Activated effector memory CD4-positive, alpha-beta T cell treated with anti-CD3 and anti-CD28 coated beads, Interleukin-2, amount 50 U/mL, for 16 hours (primary cell): ENCODE measurements at places on chromosomes 6 and 20.

DNA sequence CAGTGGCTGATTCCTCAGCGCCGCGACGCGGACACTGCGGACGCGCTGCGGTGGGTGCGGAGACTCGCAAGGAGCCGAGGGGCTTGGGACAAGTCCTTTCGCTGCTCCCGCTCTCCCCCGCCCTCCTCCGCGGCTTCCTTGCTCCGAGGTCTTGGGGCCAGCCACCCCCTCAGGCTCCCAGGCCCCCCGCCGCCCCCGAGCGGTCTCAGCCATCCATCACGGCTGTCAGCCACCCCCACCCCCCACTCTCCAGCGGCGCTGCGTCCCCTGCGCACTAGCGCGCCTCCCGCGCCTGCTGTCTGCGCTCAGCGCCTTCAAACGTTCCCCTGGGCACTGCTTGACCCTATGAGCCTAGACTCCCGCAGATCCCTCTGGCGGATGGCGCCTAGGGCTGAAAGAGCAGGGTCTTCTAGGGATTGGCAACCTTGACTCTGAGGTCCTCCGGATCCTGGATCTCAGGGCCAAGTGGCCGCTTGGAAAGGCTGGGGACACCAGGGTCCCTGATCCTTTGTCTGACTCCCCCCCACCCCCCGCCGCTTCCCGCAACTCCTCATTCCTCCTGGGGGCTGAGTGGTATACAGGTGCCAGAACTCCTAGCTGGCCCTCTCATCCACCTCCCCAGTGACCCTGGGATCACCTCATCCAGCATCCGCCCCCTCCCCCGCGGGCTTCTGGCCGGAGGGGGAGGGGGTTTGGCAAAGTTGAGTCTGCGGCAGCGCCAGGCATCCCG, 1.4 kb downstream of the SLC12A5 start:
- no peak for DNase-seq

GRCh38 chr20:38164624-38165088, 414 bp downstream of the TGM2 start:
- DNase-seq: no peak

GRCh38 chr20:40668449-40669228, 20.4 kb downstream of the MAFB start:
- DNase-seq: no peak

DNA sequence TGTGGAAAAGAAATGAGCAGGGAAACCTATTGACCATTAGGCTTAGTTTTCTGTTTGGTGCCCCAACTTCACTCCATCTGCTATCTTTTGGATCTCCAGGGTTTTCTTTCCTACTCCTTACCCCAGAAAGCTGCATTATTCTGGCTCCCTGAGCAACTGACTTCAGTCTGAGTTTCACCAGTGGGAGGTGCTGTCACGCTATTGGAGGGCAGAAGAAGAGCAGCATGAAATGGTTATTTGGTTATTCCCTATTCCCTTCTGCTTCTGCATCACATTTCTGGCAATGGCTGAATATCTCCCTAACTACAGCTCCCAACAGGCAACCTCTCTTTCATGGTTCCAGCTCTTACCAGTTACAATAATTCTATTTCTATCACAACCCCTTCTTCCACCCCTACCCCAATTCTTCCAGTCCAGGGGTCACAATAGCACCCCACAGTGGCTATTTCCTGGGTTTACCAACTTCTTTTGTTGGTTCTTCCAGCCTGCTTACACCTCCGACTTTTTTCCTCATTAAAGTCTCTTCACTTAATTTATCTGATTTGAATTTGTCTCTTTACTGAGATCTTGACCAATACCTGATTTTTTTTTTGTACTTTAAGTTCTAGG, 311.5 kb downstream of the PLCB1 start:
- no peak for DNase-seq

GRCh38 chr6:6492675-6493074, 95.8 kb upstream of the LY86 start:
- no peak for DNase-seq

- no peak for DNase-seq
These were observed 464.0 kb upstream of the CDH4 start for GRCh38 chr20:60788070-60788469.

DNA sequence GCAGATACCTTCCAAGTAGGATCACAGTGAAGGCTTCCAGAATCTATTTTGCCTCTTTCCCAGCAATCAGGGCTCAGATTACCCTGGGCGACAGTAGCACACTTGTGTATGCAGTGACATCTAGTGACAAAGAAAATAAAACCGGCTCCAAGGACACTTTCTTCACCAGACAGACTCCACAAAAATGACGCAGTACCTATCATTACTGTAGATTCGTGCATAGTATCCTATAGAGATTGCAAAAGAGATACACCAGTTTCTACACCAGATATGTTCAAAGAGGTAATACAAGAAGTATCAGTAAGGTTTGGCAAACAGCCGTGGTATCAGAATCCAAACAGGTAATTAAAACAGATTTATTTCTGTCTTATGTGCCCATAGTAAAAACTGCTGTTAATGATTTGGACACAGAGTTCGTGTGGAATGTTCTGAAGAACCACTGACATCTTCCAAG, 600.4 kb upstream of the JAG1 start:
- no peak for DNase-seq

DNA sequence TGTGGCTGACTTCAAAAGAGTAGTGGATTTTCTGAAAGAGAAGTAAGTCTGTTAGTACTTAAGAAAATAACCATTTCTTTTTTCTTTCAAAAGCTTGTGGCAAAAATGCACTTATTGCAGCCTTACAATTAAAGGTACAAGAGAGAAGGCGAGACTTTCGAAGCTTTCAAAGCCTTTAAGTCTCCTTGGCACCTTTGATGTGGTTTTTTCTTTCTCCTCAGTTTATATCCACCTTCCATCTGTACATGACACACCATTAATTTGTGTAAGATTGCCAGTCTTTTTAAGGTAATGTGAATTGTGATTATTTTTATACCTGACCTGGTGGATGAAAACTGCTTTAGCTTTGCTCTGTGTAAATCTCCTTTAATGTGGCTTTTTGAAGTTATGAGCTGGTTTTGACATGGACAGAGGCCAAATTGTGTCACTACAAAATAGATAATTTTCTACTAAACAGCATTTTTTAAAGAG, 466.1 kb downstream of the CDKAL1 start:
- DNase-seq: no peak

DNA sequence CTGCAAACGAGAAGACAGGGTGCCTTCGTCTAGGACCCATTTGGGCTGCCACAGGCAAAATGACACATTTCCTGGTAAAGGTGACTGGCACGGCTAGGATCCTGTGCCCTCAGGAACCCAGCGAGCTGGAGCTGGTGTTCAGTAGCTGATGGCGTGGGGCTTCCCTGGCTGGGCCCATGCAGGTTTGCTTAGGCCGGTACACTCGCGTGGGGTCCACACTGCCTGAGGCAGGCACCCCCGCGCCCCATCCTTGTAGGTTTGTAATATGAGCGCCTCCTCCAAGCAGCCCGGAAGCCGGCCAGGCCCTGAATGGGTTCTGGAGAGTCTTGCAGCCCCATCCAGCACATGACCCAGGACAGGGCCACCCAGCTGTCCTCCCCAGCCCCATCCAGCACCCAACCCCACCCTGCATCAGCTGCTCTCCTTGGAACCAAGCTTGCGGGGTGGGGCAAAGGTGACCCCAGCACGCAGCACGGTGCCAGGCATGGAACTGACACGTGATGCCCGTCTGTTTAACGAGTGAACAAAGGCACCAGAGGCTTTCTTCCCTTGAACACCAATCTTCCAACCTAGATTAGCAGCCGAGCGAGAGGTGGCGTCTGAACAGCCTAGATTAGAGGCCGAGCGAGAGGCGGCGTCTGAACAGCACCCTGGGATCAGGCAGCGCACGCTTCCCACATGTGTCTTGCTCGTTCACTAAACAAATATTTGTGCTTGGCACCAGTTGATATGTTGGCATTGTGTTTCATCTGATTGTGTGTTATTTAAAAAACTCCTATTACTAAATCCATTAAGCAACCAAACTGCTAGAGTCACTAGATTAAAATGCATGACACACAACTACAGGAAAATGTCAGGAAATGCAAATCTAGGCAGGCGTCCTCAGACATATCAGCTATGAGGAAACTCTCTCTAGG, 112.1 kb downstream of the DLL1 start:
- no peak for DNase-seq

GRCh38 chr20:2353231-2353630, 27.5 kb upstream of the TGM6 start:
- DNase-seq: no peak

DNA sequence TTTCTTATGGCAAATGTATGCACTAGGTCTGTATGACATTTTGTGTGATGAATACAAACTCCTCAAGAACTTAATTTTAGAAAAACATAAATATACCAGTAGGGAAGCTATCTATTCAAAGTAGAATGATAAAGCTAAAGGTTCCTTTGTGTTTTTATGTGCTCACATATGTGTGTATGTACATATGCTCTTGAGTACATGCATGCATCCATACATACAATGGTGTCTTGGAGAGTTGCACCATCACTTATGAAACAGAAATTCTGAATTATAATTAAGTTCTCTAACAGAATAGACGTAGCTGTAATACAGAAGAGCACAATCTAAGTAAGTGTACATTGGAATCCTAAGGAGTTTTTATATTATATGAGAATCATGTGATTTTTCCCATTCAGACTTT, 2.3 kb downstream of the NKAIN2 start:
- no peak for DNase-seq

- no peak for DNase-seq
These were observed 99.9 kb upstream of the PMEPA1 start for GRCh38 chr20:57809661-57810172.
